ENCODE measurements at places on chromosomes 6 and 20.

DNA sequence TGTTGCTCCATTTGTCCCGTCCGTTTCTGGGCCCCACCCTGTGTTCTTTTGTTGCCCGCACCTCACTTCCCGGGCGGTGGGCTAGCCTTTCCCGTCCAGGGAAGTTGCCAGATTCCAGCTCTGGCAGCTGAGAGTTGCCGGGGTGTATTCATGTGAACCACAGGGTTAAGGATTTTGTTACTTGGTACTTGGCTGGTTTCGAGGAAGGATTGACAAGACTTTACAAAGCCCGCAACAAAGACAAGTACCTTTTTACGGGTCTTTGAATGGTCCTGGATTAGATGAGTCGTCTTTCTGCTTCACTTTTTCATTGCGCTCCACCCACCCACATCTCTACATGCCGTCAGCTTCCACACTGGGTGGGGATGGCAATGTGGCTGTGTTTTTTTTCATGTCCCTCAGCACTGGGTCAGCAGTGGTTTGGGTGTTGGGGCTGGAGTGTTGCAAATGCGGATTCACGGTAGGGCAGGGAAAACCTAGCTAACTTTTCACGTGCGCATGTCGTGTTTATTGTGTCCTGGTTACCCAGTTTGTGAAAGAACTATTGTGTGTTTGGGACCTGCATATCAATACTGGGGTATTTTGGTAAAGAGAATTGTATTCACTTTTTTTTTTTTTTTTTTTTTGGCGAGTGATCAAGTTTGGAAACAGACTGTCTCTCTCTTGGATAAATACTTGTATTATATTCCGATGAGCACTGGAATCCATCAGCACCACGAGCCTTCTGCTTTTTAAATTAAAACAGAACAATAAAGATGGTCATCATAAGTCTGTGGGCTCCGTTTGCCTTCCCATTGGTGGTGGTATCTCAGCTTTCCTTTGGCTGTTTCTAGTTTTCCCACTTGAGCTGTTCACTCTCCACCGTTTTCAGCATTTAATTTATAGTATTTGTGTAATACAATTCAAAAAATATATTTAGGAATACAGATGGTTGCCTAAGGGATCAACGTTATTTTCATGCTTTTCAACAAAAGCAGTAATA is 1.2 kb downstream of the DUSP22 start:
- peak; percentile 32 for DNase-seq

GRCh38 chr6:164085091-164086075 is 670.9 kb downstream of the QKI start:
- no peak for DNase-seq

DNA sequence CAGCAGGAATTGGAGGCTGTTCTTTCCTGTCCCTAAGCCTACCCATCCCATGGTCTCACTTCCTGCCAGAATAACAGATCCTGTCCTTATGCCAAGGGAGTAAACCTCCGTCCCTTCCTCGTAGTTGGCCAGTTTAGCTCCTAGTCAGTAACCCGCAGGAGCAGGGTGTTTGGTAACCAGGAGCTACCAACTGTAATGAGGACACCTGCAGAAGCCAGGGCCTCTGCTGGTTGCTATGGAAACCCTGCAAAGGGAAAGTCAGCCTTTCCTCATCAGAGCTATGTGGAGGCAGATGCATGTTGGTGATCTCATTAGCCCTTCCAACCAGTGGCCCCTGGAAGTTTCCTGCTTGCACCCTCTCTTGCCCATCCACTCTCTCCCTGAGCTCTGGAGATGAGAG is 368.2 kb upstream of the SULF2 start:
- DNase-seq: no peak

- no peak for DNase-seq
These were observed 931 bp upstream of the EBF4 start for GRCh38 chr20:2691663-2692035.

DNA sequence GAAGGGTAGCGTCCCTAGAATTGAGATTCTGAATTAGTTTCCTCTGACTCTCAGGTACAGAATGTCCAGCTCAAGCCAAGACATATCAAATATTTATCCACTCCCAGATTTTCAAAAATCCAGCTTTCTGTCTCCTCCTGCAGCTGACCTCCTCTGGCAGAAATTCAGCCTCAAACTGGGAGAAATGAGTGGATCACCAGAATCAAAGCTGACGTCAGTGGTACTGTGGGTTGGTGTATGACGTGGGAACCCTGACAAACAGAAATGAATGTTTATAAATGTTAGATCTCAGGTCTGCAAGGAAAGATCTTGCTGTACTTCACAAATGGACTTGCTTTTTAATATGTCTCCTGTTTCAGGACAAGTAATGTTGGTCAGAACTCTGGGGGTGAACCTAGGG is 595.0 kb downstream of the PTPRT start:
- DNase-seq: no peak

DNA sequence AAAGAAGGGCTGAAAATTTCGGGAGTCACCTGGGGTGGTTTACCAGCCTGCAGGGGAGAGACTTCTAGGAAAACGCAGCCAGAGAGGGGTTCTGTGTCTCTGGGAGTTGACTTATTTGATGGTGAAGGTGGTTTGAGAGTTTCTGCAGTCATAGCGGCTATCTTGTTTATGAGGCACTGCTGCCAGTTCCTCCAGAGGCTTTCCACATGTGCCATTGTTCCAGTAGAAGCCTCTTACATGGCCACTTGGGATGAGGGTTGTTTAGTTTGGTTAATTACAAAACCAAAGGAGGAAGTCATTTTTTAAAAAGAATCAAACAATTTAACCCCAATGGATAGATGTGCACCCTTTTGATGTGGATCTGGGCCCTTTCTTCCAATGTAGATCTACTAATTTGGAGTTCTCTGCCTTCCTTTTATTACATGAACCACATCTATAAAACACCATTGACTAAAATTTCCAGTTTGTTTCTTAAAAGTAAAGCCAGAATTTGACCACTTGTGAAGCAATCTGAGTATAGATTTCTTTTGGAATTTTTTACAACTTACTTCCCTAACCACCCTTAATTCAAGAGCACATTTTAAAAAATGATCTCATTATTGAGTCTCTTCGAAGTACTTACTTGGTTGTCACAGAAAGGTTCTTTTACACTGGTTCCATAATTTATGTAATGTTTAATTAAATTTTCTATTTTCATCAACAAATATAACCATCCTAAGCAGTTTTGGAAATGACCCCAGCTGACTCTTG is 97.6 kb downstream of the TCP11 start:
- DNase-seq: no peak

DNA sequence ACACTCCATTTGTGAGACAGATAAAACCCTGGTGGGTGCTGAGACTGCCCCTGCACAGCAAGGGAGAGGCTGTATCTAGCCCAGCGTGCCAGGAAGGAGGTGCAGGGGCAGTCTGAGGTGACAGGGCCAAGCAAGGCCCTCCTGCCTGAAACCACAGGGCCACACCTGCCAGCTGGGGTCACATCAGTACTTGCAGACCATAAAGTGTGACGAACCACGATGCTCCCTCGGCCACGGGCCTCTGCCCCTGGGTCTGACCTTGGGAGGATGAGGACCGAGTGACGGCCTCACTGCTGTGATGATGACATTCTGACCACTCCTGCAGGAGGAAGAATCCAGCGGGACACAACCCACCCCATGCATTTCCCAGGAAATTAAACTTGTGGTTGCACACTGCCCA is 75.1 kb downstream of the NINL start:
- no peak for DNase-seq

DNA sequence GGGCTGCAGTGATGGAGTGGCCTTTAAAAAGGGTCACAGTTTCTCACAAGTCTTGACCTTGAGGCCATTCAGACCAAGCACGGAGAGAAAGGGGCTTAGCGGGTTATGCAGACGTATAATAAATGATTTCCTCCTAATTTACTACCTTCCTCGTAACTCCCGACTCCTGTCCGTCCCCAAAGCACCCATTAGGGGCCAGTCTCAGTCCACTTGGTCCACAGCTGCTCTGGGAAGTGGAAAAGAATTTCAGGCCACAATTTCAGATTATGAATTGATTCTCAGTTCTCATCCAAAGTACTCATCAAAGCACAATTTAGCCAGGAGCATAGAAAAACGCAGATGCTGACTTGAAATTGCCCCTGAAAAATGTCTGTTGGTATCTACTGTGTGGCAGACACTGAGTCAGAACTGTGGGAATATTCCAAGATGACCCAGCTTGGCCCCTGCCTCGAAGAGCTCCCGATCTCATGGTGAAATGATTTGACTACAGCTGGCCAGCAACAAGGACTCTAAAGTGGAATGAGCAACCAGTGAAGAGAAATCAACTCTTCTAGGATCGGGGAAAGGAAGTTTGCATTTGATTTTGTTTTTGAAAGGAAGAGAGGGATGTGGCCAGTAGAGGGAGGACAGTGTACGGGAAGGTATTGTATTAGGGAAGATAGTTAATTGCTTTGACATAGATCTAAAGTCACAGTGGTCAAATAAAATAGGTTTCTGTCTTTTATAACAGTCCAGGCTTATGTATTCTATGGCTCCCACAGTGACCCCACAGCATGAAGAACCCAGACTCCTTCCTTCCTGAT is 15.2 kb upstream of the STK35 start:
- DNase-seq: no peak

DNA sequence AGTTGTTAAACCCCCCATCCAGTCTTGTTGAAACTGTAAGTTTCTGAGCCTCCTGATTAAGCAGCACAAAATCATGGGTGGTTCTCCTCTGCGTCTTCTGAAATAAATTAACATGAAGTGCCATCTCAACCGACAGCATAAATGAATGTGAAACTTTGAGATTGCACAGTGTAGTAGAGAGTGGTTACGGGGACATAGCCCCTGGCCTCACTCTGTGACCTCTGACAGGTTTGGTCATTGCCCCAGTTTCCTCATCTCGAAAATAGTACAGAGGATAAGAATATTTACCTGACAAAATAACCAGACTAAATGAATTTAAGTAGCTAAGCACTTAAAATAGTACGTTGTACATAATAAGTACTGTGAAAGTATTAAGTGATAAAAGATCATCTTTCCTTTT is 19.1 kb downstream of the NKX2-4 start:
- DNase-seq: no peak

- DNase-seq: no peak
These were observed 1199.8 kb upstream of the MAP3K7 start for GRCh38 chr6:91786474-91787184.

GRCh38 chr6:35089935-35090505 is 51.1 kb downstream of the TCP11 start:
- no peak for DNase-seq

DNA sequence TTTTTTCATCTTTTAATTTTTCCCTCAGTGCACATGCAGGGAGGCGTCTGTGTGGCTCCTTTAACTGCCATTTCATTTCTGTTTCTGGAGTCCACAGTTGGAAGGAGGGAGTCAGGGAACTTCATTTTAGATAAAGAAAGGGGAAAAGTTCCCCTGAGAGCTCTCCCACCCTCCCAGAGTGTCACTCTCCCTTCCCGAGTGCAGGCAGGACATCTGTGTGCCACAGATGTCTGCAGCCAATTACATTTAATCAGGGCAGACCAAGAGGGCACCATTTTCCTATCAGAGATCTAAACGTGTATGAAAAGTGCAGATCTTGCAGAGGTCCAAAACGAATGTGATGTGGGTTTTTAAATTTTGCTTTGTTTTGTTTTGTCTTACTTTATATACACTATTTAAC is 96.6 kb downstream of the PXDC1 start:
- no peak for DNase-seq

- no peak for DNase-seq
These were observed 87.6 kb upstream of the RSPO3 start for GRCh38 chr6:127030836-127031235.

- no peak for DNase-seq
These were observed 95.0 kb downstream of the CDH26 start for GRCh38 chr20:60053125-60053817.

DNA sequence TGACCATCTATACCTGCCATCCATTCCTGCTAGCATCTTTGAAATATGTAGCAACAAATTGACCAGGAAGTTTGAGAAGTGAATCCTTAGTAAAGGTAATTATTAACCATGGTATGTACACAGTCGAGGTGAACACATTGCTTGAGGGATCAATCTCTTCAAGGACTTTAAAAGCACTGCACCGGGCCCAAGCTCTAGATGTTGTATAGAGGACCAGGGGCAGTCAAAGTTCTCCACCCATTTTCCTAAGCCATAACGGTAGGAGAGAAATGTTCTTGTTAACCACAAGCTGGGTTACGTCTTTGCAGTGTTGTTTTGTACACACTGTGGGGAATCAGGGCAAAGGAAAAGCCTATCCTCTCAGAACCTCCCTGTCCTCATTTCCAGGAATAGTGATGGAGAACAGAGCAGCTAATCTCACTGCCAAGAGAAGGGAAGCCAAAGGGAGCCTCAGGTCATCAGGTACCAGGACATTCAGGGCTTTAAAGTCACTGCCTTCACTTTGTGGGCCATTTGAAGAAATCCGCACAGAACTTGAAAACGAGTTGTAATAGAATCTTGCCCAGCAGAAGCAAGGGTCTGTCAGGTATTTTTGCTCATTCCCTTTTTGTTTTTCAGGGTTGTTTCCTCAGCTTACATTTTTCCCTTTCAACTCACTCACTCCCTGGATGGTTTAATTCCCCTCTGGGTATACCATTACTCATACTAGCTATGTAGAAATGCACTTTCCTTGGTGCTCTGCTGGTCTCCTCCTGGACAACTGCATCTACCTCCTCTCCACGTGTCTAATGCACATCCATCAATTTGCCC is 5.3 kb upstream of the PM20D2 start:
- no peak for DNase-seq

- DNase-seq: no peak
These were observed 30.5 kb downstream of the FOXP4 start for GRCh38 chr6:41576667-41577066.
